ENCODE measurements at places on chromosomes 2 and 18.

GRCh38 chr2:218851286-218851685 lies 8.3 kb upstream of the WNT6 start:
- DNase-seq: no peak

DNA sequence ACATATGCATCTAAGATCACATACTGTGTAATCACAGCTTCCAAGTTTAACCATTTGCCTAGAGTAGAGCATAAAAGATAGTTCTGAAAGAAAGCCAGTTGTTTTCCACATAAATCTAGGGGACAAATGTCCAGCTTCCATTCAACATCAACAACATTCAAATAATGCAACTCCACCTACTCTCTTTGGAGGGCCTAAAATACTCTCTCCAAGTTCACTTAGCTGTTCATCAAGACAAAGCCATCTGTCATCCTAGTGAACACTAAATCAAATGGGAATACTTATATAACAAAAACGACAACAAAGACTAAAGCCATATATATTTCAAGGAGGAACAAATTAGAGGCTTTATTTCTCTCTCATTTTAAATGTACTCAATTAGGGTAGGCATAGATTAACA lies 221.5 kb upstream of the CDH2 start:
- no peak for DNase-seq

DNA sequence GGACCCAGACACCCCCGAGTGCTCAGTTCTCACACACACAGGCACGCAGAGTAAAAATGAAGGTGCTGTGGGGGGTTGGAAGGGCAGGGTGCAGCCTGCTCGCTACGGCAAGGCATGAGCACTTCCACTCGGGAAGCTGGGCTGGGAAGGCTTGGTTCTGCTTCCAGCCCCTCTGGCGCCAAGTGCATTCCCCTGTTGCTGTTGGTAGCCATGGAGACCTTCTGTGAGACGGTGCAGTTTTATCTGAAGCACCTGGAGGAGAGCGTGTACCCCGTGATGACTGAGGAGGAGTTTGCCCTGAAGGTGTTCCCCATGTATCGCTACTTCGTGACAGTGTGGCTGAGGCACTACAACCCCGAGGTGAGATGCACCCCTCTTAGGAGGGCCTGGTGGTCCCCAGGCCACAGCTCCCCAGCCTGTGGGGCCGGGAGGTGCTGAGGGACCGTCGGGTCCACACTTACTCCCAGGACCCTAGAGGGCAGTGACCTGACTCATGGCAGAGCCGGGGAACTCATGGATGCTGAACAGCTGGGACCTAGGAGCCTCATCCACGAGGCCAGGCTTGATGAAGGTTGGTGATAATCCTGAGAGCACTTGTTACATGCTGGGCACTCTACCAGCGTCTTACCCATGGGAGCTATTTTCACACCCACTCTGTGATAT lies 15.5 kb downstream of the MROH2A start:
- DNase-seq: no peak

GRCh38 chr2:170227507-170227947 lies 49.6 kb downstream of the MYO3B start:
- DNase-seq: no peak

- no peak for DNase-seq
Observed at GRCh38 chr2:8886876-8887275, 49.5 kb upstream of the KIDINS220 start.

DNA sequence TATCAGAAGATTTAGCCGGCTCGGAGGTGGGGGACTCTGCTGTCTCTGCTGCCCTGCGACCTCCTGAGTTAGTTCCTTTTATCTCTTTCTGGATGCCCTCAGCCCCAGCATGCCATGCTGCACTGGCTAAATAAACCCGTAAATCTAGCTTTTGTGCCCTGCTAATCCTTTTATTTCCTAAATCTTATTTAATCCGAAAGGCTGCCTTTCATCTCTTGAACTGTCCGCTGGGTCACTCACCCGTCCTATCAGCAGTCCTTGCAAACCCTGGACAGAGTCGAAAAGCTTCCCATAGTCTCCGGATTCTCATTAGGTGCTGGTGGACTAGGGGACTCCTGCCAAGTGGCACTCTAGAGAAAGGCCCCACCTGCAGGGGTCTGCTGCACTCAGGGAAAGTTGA lies 122.0 kb upstream of the APCDD1 start:
- no peak for DNase-seq

DNA sequence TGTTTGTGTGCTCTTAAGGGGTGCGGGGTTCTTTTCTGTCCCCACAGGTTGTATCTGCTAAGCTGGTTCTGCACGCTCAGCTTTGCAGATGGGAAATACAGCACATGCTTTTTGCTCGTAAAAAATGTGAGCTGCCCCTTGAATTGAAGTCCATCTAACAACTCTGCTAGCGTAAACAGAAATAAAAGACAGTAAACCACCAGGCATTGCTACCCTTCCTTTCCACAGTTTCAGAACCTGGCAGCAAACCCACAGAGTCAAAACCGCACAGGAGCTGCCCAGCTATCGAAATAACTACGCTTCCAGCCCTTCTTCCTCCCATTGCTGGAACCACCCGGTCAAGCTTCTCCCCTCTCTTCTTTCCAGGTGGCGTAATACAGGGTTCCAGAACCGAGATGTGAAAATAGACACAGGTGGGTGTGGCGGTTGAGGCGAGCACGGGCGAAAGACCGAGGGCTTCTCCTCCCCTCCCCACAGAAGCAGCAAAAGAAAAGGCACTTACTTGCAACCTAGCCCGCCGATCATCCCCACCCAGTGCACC lies 479 bp downstream of the SCN9A start:
- peak; percentile 10 for DNase-seq

- DNase-seq: peak; percentile 13
Observed at GRCh38 chr2:71807581-71808451, 339.8 kb downstream of the CYP26B1 start.

- DNase-seq: peak; percentile 16
Observed at GRCh38 chr2:97868986-97869721, 126.6 kb downstream of the TMEM131 start.

GRCh38 chr2:218010984-218011652 lies 8.3 kb upstream of the TNS1 start:
- no peak for DNase-seq

- no peak for DNase-seq
Observed at GRCh38 chr18:55497825-55498403, 90.1 kb downstream of the TCF4 start.

DNA sequence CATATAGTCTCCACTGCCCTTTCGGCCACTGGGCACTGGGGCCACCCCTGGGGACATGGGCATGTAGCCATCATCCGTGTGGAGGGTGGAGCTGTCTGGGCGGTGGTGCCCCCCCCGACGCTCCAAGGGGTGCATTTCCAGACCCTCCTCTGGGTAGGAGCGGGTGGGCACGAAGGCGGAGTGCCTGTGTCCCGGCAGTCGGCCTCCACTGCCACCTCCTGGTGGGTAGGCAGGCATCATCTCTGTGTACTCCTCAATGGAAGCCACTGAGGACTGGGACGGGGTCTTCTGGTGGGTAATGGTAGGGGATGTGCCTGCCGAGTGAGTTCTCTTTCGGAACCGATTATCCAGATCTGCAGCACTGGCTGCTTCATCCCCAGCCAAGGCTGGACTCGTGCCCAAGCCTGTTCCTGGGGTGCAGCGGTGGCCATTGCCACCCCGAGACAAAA lies 2.8 kb downstream of the IRS1 start:
- DNase-seq: peak; percentile 31

GRCh38 chr2:50635824-50636223 lies 396.1 kb downstream of the NRXN1 start:
- no peak for DNase-seq

GRCh38 chr18:58321986-58322385 lies 278.0 kb downstream of the NEDD4L start:
- peak; percentile 80 for DNase-seq

DNA sequence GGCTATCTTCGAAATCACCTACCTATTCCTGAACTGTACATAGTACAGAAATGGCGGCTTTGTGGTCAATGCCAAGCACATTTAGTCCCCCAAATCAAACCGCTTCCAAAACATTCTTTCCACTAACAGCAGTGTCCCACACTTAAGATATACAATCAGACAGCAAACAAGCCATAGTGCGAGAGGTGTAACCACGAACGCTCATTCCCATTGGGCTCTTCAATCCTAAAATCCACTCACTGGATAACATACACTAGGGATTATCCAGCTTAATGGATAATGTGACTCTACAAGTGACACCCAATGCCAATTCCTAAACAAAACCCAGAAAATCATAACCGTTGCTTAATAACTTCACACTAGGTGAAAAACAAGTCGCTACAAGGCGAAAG lies 2.0 kb downstream of the XPO1 start:
- DNase-seq: no peak
